Stromal cell of bone marrow (primary cell): ENCODE measurements at places on chromosomes 12 and 14.

DNA sequence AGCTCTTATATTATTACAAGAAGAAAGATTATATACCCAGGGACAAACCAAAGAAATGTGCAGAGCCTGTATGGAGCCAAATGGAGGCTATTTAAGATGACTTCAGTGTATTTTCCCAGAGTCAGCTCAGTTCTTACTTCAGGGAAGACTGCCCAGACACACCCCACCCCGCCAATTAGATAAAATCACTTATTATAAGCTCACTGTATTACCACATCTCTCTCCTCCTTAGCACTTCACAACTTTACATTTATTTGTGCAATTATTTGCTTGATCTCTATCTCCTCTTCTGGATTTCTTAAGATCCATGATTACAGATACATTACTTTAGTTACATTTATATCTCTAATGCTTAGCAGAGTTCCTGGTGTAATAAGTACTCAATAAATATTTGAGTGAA is 24.7 kb upstream of the WDR89 start:
- DNase-seq = no peak

- no peak for DNase-seq
Observed at GRCh38 chr12:112466011-112466422, 47.3 kb downstream of the PTPN11 start.

DNA sequence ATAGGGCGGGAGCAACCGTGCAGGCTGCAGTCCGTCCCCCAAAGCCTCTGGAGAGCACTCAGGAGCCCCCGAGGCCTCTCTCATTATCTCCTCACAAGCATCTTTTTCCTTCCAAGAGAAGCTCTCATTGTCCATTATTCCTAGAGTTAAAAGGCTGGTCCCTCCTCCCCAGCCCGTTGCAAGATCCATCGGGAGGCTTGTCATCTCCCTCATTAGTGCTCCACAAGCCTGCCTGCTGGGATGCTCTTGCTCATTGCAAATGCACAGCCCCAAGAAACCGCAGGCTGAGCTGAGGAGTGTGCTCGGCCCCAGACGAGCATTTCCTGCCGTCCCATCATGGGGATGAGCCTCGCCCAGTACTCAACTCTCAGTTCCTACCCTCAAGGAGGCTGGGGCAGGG is 23.3 kb downstream of the NUAK1 start:
- DNase-seq = no peak

GRCh38 chr12:68393417-68393816 is 61.3 kb upstream of the MDM1 start:
- no peak for DNase-seq

DNA sequence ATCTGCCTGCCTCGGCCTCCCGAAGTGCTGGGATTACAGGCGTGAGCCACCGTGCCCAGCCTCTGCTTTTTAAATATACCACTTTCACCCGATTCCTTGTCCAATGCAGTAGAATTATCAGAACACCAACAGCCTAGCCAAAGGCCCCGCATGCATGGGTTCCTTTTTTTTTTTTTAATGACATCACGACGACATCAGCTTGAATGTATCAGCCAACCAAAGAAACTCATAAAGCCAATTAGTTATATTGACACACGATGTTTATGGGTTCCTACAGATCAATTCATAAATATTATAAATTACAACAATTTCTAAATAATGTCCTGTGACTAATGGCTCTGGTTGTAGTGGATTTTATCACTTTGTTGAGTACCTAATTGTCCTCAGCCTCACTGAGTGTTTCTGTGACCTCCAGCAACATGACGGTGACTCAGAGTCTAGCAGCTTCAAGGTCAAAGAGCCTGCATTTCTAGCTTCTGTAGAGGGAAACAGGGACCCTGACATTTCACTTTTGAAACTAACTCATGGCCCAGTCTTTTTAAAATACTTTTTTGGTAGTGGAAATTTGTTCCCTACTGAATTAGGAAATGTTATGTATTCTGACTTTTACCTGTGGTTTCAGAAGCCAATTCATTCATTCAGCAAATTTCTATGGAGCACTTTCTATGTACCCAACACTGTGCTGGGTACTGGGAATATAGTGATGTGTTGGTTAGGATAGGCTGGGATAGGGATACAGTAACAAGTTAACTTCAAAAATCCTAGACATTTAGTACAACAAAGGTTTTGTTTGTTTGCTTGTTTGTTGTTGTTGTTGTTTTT is 144.1 kb downstream of the SUDS3 start:
- no peak for DNase-seq

GRCh38 chr14:101821528-101821927 is 60.0 kb downstream of the PPP2R5C start:
- DNase-seq = no peak

- no peak for DNase-seq
Observed at GRCh38 chr14:76396714-76397187, 20.8 kb downstream of the ESRRB start.

- DNase-seq = no peak
Observed at GRCh38 chr14:60510951-60511599, 2.1 kb downstream of the SIX6 start.

DNA sequence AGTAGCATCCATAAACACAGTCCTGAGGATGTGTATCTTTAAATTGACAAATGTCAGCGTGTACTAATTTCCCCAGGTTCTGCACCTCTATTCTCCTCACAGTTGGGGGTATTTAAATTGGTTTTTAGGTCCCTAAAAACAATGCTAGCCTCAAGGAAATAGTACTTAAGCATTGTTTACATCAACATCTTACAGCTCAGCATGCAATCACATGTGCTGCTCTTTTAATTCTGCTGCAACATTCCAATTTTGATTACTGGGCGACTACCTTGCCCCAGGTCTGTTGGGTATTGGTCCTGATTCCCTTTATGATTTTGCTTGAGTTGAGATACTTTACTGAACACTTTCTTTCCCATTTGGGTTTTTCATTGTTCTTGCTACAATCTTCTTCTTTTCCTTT is 616.6 kb downstream of the CCER1 start:
- DNase-seq = no peak

GRCh38 chr12:121849211-121849610 is 9.4 kb downstream of the HPD start:
- no peak for DNase-seq

- DNase-seq = no peak
Observed at GRCh38 chr12:2833810-2834209, 1.0 kb downstream of the NRIP2 start.

GRCh38 chr14:22713631-22713950 is 52.9 kb upstream of the OXA1L start:
- DNase-seq = no peak
